Naive thymus-derived CD4-positive, alpha-beta T cell (primary cell): ENCODE measurements at places on chromosomes 3 and 15. TPM values are rescaled to one million over a fixed set of nuclear protein-coding genes. Genes with fewer than 3 reads are reported as not detected.

GRCh38 chr15:41585127-41586047 lies 26.4 kb downstream of the TYRO3 start:
- DNase-seq, result peak; percentile 38
- peak overlapping the region; percentile 30 for H3K4me3 ChIP-seq
- H3K4me1 ChIP-seq, result no peaks in the 10 kb centered on the region
- no peak overlapping the region for H3K27ac ChIP-seq
- H3K36me3 ChIP-seq, result no peaks in the 10 kb centered on the region

DNA sequence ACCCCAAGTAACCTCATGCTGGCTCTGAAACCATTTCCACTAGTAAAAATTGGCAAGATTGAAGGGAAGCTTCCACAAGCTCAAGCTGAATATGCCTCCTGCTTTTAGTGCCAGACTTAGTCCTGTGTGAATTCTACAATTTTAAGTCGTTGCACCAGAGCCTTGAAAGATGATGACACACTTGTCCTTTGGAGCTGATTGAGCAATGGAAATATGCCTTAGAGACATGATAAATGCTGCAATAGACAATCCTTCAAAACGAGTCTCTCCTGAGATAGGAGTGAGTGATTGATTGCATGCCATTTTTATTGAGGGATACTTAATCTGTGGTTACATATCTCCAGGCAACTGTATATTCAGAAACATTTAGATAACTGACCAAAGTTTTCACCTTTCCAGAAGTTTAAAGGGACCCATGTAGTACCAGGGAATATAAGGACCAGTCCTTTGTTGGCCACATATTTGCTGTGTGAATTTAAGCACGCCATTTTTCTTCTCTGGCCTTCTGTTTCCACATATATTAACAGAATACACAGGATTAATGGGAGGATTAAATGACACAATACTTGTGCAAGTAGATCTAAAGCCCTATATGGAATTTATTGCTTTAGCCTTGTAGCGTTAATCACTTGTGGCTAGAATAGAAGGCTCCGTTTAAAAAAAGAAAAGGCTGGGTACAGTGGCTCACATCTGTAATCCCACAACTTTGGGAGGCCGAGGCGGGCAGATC lies 65.1 kb downstream of the PPARG start:
- no peaks in the 10 kb centered on the region for H3K36me3 ChIP-seq
- H3K27ac ChIP-seq, result no peak overlapping the region
- H3K27me3 ChIP-seq, result no peaks in the 10 kb centered on the region
- H3K4me1 ChIP-seq, result no peaks in the 10 kb centered on the region
- H3K4me3 ChIP-seq, result no peak overlapping the region

- H3K4me3 ChIP-seq, result peak overlapping the region; percentile 13
- no peak overlapping the region for H3K27ac ChIP-seq
Observed at GRCh38 chr3:13111173-13111872, 38.1 kb upstream of the IQSEC1 start.

- H3K27me3 ChIP-seq, result no peaks in the 10 kb centered on the region
- H3K36me3 ChIP-seq, result no peaks in the 10 kb centered on the region
- H3K4me3 ChIP-seq, result no peak overlapping the region
- no peaks in the 10 kb centered on the region for H3K4me1 ChIP-seq
Observed at GRCh38 chr15:73590263-73590662, 42.9 kb downstream of the NPTN start.

DNA sequence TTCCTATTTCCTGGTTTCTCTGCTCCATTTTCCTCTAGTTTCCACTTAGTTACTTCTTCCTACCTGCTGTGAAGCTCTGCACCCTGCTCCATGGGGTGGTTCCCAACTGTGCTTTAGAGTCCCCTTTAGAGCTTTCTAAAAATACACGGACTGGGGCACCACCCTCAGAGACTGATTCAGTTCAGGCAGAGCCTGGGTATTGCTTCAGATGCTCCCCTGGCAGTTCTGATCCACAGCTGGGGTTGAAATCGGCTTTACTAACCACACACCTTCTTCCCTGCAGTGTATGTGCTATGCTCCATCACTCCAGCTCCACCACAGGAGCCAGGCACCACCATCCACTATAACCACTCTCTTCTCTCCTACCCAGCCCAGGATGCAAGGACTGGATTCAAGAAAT lies 12.6 kb downstream of the ANP32A start:
- H3K36me3 ChIP-seq, result no peaks in the 10 kb centered on the region
- no peak overlapping the region for H3K4me3 ChIP-seq
- DNase-seq, result no peak
- H3K27ac ChIP-seq, result no peak overlapping the region

DNA sequence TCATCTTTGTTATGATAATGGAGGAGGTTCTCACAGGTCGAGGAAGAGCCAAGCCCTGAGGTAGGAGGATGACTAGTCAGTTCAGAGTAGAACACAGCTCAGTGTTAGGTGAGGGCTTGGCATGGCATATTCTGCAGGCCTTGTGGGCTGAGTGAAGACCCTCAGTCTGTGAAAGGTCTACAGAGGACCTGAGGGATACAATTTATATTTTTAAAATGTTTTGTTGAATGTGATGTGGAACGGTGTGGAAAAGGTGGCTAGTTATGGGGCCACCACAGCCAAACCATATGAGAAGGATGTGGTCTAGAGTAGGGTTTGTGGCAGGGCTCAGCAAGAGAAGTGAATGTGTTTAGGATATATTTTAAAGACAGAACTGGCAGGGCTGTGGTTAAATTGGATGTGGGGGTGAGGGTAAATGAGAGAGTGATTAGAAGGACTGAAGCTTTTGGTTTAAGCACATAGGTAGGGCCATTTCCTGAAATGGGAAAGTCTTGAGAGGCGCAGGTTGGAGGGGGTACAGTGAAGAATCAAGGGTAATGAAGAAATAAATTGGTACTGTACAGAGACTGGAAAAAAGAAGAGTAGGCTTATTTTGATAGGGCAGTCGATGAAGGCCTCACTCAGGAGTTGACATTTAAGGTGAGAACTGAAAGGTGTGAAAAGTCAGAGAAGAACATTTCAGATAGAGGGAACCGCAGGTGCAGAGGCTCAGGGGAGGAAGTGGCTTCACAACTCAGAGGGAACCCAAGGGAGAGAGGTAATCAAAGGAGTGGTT lies 60.5 kb downstream of the SPTSSB start:
- H3K27ac ChIP-seq, result peak overlapping the region; percentile 25
- peaks cover 50% of the 10 kb centered on the region for H3K4me1 ChIP-seq
- no peaks in the 10 kb centered on the region for H3K27me3 ChIP-seq
- H3K4me3 ChIP-seq, result no peak overlapping the region
- no peaks in the 10 kb centered on the region for H3K36me3 ChIP-seq

The DNASE1L3 gene
- 2.6 TPM for total RNA-seq
